ENCODE measurements at places on chromosomes 7 and 10.

- no peak for DNase-seq
Observed at GRCh38 chr10:102675666-102676533, 31.6 kb downstream of the TRIM8 start.

DNA sequence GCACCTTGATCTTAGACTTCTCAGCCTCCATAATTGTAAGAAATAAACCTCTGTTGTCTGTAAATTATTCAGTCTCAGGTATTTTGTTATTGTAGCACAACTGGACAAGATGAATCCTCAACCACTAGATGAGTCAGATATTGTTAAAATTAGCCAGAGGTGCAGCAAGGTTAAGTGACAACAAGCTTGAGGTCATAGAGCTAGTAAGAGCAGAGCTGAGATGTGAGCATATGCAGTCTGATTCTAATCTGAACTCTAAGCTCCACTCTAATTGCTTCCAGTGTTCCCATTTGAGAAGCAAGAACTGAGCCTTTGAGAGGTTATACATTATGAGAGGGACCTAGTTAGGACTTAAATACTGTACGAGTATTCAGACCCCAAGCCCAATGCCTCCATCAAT lies 93.1 kb downstream of the FZD1 start:
- no peak for DNase-seq

DNA sequence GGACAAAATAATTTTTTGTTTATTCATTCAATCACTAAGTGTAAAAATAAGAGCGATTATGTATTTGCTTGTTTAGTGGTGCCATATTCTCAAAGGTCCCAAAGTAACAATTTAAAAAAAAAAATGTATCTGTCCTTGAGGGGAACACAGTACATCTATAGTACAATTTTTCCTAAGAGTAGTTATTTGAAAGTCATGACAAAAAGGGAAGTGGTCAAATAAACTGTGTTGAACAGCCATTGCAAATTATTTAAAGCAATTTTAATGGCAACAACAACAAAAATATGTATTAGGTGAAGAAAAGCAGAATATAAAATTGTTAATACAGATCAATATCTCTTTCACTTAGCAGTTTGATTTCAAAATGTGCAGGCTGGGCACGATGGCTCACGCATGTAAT lies 943.5 kb downstream of the CNTNAP2 start:
- DNase-seq: no peak

DNA sequence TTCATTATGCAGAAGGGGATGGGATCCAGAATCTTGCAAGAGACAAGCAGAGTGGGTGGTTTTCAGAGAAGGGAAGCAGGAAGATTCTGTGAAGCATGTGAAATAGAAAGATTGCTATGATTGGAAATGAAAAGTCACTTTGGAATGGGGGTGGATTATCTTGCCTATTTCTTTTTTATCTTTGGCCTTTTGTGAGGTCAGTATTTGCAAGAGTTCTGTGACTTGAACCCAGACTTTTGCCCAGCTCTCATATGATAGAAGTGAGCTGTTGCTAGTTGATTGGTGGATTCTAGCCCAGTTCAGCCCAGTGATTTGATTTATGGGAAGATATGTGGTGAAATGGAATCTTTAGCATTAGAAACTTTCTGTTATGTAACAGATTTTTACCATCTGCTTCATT lies 17.1 kb downstream of the ENTPD7 start:
- DNase-seq: no peak

DNA sequence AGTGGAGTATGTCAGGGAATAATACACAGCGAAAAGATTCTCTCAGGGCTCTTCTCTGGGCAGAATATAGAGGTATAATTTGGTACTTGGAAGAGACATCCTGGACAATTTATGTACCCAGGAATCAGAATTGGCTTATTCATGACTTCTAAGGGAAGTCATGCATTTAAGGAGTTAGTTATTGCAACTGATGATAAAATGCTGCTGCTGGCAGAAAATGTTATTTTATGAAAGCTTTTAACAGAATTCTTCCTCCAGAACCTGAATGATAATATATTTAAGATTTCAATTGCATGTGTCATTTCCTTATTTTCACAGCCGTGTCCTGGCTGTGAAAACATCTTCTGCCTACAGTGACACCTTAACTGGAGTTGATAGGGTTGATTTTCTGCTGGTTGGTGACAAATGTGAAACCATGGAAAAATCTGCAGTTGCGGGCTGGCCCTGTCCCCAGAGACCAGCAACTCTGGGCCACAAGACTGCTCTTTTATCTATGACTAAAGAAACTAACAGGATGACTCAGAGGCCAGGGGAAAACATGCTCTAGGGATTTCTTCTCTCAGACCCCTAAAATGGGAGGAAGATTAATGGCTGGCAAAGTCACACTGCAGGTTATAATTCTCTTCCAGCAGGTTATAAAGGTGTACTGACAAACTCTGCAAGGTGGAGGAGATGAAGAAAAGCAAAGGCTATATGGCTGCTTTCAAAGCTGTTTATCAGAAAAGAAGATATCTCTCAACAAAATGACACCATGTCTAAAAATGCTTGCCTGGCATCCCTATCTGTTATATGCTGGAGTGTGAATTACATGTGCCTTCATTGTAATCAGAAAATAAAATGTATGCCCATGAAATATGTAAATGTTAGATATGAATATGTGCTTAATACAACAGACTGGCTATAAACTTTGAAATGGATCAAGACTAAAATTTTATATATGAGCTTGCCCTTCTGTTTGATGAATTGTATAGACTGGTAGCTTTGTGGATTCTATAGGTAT lies 12.1 kb upstream of the TRUB1 start:
- no peak for DNase-seq
